ENCODE measurements at places on chromosomes 4 and X.

DNA sequence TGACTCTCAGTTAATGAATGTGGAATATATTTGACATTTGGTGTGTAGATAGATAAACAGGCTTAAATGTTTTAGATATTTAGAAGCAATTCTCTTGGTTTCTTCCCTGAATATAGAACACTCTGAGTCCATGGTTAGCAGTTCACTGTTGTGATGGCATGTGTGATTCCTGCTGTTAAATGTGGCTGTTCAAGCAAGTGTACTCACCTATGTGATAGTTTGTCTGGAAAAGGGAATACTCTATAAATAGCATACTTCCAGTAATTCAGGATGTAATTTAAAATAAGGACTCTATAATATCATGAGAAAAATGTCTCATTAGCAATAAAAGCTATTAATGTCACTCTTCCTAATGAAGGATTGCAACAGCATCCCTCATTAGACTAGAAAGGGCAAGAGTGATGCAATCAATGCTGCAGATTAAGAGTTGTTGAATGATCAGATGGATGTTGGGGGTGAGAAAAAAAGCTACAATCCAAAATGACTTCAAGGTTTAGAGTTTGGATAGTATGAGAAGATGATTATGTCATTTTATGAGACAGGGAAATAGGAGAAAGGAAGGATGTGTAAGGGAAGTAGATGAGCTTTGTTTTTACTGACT, 201.8 kb upstream of the WDFY3 start:
- DNase-seq, result no peak

DNA sequence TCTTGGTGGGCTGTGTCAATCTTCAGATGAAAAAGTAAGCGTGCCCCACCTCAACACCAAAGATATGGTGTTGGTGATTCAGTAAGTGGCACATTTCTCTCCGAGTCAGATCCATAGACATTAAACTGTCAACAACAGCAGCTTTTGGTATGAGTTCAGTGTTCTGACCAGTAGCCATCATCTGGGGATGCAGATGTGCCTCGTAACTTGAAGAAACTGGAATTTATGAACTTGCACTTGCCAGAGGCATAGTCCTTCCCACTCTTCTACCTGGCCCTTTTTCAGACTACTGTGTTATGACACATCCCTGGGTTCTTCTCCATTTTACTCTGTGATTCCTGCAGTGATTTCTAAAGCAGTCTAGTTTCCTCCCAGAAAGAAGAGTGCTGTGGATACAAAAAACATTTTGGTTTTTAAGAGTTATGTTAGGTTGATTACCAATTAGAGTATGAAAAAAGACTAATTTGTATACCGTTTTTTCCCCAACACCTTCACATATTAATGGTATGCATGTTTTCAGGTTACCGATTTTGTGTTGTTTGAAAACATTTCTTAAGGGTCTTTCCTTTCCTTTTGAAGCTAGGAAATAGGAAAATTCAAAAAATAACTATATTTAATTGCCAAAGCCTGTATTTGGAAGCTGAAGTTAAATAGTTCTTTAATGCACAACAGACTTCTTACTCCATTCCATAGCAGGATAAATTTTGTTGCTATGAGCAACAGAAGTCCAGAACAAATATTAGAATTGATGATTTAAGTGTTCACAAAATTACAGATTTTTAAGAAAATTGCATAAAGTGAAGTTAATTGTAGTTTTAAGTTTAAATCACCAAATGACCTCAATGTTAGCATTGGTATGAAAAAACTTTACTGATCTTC, 39.3 kb downstream of the NUDT6 start:
- DNase-seq, result no peak

GRCh38 chrX:17613979-17614588, 123.2 kb upstream of the SCML1 start:
- DNase-seq, result no peak

- DNase-seq, result no peak
Measured at GRCh38 chrX:40201329-40201885, 103.6 kb upstream of the BCOR start.

GRCh38 chr4:142984871-142985585, 138.9 kb upstream of the INPP4B start:
- no peak for DNase-seq

Data from stimulated activated CD8-positive, alpha-beta memory T cell treated with anti-CD3 and anti-CD28 coated beads, Interleukin-7, amount 100 ng/mL, for 4 hours (primary cell).